ENCODE measurements at places on chromosomes 16 and 17.

GRCh38 chr17:51091635-51092034 lies 29.0 kb downstream of the SPAG9 start:
- DNase-seq, result no peak

- DNase-seq, result peak; percentile 9
Observed at GRCh38 chr16:55701442-55702319, 45.9 kb downstream of the SLC6A2 start.

DNA sequence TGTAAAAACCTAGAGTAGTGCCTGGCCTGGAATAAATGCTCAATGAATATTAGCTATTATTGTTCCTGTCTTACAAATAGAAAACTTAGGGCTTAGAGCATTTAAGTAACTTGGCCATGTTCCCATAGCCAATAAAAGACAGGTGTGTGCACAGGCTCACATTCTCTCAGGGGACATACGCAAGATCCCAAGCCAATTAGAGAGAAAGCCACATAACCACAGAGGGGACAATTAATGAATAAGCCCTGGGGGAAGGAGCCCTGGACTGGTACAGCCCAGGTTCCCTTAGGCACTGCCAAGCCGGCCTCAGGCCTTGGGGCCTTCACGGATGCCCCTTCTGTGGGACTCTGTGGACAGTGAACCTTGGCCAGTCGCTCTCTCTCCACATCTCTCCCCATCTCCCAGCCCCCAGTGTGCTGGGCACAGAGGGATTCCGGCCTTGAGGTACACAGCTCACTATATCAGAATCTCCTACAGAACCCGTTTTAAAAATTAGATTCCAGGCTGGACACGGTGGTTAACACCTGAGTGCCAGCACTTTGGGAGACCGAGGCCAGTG lies 27.3 kb upstream of the ABCC12 start:
- DNase-seq, result no peak

DNA sequence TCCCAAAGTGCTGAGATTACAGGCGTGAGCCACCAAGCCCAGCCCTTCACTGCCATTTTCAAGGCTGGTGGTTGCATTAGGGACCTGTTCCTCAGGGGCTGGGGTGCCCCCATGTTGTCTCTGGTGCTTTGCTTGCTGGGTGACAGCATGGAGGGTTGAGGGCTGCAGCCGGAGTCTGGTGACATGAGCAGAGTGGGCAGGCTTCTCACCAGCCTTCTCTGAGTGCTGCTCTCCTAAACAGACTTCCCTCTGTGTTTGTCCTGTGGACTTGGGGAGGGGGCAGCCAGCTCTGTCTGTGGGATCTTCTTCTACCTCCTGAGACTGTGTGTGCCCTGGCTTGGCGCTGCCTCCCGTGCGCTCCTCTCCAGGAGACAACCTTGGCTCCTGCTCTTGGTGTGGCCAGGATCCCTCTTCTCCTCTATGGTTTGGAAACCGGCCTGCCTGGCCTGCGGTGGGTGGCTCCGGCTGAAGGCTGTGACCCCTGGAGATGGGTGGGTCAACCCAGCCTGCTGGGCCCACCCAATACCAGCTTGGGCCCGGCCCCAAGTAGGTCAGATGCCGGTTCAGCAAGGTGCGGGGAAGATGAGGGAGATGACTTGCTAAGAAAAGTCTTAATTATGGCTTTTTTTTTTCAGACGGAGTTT lies 72.1 kb downstream of the PDPK1 start:
- DNase-seq, result no peak

- no peak for DNase-seq
Observed at GRCh38 chr16:14529010-14529669, 100.9 kb downstream of the PARN start.

DNA sequence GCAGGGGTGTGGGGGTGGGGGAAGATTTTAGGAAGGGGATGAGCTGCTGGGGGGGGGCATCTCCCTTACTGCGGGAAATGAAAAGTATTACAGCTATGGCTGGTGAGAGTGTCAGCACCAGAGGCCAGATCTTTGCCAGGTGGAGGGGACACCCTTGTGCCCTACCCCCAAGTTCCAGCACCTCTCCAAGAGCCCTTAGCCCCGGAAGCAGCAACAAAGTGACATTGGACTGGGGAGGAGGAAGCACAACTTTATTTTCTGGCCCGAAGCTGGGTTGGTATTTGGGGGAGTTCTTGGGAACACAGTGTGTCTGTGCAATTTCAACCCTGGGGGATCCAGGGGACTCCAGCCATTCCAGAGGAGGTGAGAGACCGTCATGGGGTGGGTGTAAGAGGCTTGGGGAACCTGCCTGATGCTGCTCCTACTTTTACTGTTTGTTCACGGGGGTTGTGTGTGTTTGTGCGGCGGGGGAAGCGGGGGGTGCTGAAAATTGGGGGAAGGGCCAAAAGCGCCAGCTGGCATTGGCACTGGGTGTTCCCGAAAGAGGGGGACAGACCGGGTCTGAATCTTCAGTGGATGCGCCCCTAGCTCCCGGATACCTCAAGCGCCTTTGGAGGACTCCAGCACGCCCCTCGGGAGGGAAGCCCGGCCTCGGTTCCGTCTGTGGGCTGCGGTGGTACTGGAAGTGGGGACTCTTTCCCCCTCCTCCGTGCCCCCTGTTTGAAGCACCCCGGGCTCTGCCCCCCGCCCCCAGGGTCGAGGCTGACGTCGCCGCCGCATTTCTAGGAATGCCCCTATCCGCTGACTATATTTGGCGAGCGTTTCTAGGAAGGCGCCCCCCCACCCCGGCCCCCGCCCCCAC lies 230.3 kb downstream of the MRTFB start:
- no peak for DNase-seq

GRCh38 chr17:74543406-74543805 lies 2.5 kb downstream of the CD300C start:
- DNase-seq, result no peak

DNA sequence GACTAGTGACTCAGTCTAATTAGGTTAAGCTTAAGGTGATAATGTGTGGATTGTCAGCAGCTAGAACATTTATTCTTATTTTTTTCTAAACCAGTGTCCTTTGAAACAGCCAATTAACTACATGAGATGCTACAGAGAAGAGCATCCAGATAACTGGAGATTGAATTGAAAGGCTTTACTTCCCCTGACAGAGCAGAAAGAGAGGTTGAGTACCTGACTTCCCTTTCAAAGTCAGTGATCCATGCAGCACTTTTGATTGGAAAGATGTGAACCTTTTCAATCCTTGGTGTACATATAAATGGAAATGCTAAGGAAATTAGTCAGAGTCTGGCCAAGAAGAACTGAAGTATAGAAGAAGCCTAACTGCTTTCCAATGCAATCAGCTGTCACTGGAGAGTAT lies 653.8 kb downstream of the CDH8 start:
- DNase-seq, result no peak

DNA sequence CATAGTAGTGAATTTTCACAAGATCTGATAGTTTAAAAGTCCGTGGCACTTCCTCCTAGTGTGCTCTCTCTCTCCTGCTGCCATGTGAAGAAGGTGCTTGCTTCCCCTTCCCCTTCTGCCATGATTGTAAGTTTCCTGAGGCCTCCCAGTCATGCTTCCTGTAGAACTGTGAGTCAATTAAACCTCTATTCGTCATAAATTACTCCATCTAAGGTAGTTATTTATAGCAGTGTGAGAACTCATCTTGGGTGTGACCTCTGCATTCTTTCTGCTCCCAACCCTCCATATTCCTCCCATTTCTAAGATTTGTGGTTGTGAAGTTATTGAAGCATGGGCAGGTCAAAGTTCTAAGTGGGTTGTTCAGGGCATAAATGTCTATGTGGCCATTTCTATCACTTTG lies 62.1 kb upstream of the ADAMTS18 start:
- DNase-seq, result no peak

GRCh38 chr16:57049678-57050077 lies 42.7 kb upstream of the CPNE2 start:
- DNase-seq, result no peak

DNA sequence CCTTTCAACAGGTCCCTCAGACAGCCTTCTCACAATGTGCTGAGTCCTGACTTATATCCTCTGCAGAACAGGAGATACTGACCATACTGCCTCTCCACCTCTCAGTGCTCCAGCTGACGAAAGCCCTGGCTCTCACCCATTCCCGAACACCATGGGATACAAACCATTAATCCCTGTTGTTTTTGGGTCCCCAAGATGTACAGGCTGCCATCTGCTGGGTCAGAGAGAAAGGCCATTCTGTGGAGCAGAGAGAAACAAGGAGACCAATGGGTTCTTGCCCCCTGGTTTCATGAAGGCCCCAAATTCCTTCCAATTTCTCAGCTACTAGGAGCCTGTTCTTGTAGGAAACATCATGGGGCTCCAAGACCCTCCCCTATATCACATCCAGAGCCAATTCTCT lies 3.0 kb downstream of the ERN2 start:
- DNase-seq, result no peak

DNA sequence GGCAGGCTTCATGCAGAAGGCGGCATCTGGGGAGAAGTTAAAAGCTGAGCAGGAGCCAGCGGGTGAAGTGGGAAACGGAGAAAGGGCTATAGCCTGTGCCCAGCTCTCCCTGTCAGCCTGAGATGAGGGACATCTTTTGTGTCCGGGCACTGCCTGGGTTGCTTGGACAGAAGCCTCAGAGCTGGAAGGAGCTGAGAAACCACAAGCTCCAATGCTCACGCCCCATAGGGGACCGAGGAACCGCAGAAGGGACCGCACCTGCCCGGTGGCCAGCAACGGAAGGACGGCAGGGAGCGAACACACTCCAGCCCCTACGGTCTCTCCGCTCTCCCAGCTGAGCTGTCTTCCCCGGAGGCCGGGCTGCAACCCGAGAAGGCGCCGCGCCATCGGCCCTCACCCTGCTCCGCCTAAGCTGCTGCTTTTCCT lies 175.8 kb downstream of the NPIPB11 start:
- no peak for DNase-seq

GRCh38 chr17:50003911-50004310 lies 8.9 kb upstream of the DLX3 start:
- DNase-seq, result no peak

DNA sequence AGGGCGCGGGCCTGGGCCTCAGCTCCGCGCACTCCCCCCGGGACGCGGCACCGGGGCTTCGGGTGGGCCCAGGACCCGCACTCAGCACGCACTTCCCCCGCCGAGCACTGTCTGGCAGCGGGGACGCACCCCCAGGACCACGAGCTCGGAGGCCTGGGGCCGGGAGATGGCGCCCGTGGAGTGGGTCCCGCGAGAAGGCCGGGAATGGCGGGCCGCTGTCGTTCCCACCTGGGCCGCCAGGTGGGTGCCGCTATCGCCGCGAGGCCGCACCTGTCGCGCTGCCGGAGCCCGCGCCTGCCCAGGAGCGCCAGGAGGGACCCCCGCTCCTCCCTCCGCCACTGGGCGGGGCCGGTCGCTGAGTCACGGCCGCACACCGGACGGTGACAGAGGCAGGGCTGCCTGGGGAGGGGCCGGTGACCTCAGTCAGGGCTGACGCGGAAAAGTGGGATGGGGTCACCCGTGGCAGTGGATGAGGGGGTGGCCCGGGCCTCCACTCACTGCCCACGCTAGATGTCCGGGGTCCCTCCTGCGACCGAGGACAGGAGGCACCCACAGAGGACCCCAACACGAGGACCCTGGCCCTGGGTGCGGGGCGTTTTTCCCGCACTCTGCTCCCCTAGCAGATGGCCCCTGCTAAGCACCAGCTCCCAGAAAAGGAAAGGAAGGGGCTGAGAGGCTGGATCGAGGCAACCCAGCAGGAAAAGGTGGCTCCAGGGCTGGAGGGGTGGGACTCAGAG lies 6.9 kb upstream of the ACTG1 start:
- no peak for DNase-seq

DNA sequence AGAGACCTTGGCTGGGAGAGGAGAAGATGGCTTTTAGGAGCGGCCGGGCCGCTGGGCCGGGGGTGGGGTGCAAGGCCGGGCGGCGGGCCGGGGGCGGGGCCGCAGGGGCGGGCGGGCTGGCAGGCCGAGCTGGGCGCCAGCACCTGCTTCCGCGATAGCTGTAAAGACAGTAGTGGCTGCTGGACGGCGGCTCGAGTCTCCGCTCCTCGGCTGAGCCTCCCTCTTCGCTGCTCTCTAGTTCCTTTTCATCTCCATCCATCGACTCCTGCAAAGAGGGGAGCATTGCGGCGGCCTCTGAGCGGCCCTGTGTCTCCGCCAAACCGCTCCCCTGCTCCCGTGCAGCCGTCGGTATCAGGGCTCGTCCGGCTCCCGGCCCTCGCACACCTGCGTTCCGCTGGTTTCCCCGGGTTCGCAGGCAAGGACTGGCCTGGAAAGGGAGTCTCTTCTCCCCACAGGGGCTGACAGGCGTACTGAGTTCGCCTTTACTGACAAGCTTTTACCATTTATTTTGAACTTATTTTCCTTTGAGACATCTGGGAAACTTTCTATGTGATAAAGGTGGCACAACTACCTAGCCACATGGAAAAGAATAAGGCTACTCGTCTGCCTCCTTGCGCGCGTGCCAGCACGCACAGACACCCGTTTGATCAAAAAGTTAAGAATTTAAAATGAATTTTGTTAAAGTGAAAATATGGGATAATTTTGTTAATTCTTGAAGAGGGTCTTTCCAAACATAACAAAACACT lies at the start of gene C17orf75:
TSS of gene C17orf75 (minus strand) at position 317 of the 746 bp plus-strand sequence. CDS start at position 283, 34 bp downstream.
- no peak for DNase-seq

GRCh38 chr17:39740357-39741111 lies 2.8 kb downstream of the GRB7 start:
- no peak for DNase-seq

DNA sequence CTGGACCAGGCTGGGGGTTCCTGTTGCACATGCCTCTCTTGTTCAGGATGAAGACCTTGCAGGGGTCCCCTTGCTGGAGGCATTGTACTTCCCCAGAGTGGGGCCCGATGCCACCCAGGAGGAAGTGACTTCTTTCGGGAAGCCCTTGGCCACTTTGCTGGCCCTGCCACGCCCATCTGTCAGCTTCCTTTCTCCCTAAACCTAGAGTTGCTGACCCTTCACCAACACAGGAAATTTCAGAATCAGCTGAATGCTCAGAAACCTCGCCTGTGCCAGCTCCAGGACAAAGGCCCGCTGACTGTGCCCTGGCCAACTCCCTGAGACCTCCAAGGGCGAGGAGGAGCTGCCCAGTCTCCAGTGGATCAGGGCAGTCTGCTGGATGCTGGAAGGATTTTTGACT lies 26.7 kb downstream of the WNT9B start:
- no peak for DNase-seq

- DNase-seq, result no peak
Observed at GRCh38 chr17:17304521-17304985, 1.4 kb downstream of the NT5M start.

- DNase-seq, result no peak
Observed at GRCh38 chr17:37820313-37820994, 75.6 kb upstream of the HNF1B start.

GRCh38 chr17:66702106-66702936 lies 132.6 kb upstream of the CACNG5 start:
- no peak for DNase-seq
